ENCODE measurements at places on chromosomes 3 and 15.

DNA sequence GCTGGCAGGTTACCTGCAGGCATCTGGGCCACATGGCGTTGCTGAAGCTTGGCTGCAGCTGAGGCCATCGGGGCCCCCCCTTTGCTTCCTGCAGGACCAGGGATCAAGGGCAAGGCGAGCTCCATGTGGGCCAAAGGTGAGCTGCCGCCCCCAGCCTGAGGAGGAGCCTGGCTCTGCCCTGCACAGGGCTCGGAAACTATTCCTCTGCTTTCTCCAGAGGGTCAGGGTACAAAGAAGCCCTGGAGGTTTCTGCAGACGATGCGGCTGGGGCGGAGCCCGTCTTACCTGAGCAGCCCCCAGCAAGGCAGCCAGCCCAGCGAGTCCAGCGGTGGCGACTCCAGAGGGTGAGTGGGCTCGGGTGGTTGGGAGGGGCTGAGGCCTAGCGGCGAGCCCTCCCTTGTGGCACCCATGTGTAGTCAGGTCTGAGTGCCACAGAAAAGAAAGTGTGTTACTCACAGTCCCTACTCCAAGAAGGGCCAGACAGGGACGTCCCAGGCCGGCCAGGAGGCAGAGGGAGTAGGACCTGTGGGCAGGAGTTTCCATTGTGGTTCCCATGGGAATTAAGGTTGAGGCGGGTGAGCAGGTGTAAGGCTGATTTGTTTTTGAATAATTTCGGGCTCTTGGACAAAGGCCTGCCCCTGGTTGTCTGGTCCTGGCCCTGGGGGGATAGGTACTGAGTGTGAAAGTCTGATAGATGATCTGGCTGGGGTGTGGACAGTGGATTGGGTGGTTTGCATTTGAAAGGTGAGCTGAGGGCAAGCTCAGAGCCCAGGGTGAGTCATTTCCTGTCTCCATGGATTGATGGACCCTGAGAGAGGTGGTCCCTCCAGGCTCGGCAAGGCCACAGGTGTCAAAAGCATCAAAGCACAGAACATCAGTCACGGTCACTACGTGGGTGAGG, 25.4 kb downstream of the CFAP100 start:
- DNase-seq, result no peak

- no peak for DNase-seq
These were observed 172.0 kb upstream of the HES1 start for GRCh38 chr3:193963808-193964516.

GRCh38 chr3:23836536-23837230, 30.9 kb downstream of the UBE2E1 start:
- DNase-seq, result no peak

DNA sequence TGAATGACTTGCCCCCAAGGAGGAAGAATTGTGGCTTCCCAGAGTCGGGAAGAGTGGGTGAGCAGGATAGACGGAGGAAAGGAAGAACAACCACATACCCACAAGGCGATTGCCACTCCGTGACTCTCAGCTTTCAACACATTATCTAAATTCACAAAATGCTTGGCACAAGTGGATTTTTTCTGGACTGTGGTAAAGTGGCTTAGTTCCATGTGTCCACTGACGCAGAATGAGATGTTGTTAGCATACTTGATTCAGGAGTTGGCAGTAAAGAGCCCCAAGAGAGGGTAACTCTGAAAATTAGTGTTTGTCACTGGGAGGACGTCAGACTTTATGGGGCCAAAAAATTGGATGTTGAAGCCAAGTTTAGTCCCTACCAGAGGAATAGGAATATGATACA, 198.8 kb upstream of the CTNNB1 start:
- DNase-seq, result no peak

DNA sequence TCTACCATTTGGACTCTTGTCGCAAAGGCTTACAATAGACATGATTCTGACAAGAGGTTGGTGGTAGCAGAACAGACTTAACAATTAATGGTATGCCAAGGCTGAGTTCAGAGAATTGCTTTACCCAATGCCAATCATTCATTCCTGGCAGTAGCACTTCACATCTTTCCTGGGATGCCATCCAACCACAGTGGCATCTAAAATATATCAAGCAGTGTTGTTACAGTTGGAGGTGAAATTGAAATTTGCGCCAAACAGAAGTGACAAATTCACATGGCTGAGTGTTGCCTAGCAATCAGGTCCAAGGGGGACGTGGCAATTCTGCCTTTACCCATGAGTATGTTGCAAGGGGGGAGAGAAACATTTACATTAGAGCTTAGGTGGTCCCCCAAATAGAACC, 21.0 kb upstream of the DPH6 start:
- no peak for DNase-seq

Measured in DMS 273 treated with DMSO at 0.1 percent for 48 hours (cell line).